ENCODE measurements at places on chromosomes 16 and 17.

DNA sequence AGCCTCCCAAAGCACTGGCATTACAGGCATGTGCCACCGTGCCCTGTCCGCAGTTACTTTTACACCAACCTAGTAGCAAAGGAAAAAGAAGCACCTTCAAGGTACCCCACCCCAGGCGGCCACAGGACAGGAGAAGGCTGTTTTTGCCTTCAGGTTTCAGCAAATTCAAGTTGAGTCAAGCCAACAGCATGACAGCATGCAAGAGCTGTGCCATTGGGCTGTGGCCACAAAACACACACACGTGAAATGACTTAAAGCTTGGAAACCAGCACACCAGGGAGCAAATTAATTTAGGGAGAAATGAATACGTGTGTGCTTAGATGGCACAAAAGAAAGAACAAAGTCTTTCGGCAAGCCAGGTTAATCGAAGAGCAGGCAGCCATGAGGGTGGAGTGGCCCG is 39.7 kb downstream of the ERCC4 start:
- no peak for DNase-seq

DNA sequence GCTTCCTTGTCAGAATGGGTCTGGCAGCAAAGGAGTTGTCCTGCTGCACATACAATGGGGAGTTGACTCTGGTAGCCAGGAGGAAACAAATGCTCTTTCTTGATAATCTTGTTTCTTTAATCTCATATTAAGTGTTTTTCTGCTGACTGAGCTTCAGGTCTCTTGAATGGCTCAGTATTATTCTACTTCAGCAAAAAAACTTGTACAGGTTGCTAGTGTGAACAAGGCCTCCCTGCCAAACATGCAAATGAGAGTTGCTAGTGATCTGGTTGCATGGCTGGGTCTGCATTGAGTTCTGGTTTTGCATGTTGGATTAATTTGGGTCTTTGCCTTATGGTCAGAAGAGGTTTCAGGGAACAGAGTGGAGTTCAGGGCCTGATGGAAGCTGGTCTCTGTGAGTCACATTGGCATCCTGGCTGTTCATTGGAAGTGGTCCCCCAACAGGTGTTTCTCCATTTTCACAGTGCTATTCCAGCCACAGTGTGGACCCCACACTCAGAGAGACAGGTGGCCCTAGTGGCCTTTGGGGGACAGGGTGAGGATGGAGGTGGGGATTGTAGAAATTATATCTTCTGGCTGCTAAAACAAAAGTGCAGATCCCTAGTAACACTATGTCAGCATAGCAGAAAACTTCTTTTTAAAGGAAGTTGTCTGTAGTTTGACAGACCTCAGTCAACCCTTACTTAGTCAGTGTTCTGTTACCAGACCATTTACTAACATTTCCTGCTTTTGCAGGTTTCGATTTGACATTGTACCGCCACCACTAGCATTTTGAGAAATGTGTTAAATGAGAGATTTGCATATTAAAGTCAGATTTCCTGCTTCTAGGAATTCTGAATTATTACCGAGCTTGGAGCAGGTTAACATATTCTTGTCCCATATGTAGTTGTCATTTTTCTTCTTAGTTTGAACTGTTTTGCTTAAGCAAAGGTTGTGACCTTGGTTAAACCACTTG is 47.1 kb downstream of the EPN2 start:
- DNase-seq = no peak

DNA sequence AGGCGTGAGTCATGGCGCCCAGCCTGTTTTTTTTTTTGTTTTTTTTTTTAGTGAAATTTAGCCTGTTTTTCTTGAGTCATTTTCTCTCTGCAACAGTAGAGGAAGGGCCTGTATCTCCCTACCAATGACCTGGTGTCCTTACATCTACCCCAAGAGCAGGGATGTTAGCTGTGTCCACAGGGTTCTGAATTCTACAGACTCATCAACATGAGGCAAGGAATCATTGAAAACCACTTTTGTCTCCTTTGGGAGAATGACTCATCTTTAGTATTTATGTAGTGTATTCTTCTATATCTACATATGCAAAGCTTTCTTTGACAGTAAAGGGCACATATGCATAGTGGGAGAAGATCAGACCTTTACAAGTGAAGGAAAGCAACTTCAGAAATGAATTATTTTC is 105.3 kb downstream of the SPECC1 start:
- DNase-seq = no peak

DNA sequence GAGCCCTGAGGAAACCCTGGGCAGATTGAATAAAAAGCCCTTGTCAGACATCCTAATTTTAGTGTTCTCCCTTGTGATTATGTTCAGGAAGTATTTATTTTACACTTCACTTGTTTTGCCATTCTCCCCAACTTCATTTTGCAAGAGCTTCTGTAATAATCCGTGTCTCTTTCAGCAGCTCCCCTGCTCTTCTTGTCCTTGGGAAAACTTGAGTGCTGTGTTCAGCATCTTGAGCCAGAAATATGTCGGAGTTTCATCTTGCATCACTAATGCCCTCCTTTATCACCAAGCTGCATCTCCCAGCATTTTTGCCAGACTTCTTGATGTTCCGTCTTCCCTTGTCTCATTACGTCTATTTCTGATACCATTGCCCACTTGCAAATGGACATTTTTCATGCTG is 486.5 kb upstream of the EEF2KMT start:
- DNase-seq = no peak

GRCh38 chr16:24571096-24571495 is 31.7 kb downstream of the RBBP6 start:
- no peak for DNase-seq

DNA sequence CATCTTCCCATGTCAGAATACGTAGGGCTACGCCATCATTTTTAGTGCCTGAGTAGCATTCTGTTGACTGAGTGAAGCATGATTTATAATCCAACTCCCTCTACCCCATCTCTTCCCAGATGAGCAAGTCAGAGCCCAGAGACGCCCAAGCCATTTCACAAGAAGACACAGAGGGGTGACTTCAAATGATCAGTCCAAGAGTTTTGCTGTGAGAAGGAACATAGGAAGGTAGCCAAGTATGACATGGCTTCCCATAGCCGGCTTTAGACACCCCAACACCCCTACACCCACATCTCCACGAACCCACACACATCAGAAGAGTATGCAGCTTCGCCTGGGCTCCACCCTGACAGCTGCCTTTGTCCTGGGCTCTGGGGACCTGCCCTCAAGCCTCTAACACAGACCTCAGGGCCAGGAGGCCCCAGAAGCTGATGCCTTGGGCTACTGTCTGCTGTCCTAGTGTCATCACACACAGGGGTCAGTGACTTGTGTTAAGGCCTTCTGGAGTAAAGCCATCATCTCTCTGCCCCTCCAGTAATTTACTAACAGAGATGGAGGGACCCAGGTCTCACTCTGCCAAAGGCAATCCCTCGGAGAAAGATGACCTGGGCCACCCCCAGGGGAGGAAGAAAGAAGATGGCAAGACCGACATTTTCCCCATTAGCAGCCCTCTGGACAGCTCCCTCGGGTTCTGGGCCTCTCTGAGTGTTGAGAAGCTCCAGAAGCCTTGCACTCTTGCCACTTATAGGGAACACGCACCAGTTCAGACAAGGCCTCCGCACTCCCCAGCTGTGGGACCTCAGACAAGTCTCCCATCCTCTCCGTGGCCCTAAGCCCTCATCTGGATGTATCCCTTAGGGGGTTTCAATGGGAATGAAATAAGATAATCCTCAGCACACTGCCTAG is 38.7 kb upstream of the MRPS23 start:
- DNase-seq = no peak

GRCh38 chr16:12087901-12088421 is 111.4 kb downstream of the SNX29 start:
- DNase-seq = no peak

DNA sequence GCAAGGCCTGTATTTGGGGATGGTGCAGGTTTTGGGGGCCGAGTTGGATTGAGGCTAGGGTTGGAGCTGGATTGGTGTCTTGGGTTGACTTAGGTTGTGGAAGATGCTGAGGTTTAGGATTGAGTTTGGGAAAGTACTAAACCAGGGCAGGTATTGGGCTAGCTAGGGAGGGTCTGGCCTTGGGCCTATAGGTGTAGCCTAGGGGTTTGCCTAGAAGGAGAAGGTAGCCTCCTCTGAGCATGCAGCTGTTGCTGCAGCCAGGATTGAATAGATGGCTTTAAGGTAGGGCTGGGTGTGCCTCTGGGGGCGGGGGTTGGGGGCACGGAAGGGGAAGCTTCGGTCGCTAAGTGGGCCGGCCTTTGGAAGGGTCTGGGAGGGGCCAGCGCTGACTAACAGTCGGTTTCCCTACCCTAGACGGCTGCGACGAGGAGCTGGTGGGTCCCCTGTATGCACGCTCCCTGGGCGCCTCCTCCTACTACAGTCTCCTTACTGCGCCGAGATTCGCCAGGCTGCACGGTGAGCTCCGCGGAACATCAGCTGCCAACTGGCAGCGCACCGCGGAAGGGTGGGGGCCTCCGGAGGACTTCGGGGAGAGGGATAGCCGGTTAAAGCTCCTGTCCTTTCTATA is 1.2 kb downstream of the CNTNAP1 start:
- DNase-seq = no peak

GRCh38 chr17:17580662-17581470 is 10.6 kb downstream of the PEMT start:
- no peak for DNase-seq

- DNase-seq = no peak
Observed at GRCh38 chr17:2402544-2402943, 1.7 kb upstream of the MNT start.

All from NCI-H524 treated with DMSO at 0.1 percent for 48 hours (cell line).